ENCODE measurements at places on chromosomes 1 and 21.

GRCh38 chr1:97352936-97353382 lies 567.9 kb downstream of the DPYD start:
- DNase-seq, result no peak

DNA sequence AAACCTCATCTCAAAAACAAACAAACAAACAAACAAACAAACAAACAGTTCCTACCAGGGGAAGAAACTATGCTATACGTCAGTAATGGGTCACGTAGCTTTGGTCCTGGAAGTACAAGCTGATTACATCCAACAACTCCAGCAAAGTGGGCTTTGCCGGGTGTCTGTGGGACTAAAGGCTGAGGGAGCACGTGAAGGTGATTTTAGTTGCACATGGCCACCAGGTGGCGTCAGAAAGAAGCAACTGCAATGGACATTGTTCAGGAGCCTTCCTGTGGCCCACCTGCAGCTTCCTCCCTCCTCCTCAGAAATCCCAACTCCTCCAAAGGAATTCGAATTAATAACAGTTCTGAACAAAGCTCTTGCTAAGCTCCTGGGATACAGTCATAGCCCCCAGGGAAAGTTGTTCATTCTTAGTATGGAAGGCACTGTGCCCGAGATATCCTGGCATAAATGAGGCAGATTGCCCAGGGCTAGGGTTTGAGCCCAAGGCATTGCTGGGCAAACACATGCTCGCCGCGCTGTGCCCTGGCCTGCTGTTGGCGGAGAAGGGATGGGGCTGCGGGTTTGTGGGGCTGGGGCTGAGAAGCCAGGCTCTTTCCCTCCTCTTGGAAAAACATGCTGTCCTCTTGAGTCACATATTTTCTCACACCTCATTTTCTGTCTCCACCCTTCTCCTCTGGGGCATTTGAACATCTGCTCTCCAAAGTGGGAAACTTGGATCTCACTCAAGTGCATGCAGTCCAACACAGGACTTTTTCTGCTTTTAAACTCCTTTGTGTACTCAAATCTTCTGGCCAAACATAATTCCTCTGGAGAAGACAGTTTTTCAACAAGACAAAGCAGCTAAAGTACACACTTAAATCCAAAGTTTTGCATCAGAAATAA lies 28.6 kb downstream of the AKNAD1 start:
- DNase-seq, result peak; percentile 63

DNA sequence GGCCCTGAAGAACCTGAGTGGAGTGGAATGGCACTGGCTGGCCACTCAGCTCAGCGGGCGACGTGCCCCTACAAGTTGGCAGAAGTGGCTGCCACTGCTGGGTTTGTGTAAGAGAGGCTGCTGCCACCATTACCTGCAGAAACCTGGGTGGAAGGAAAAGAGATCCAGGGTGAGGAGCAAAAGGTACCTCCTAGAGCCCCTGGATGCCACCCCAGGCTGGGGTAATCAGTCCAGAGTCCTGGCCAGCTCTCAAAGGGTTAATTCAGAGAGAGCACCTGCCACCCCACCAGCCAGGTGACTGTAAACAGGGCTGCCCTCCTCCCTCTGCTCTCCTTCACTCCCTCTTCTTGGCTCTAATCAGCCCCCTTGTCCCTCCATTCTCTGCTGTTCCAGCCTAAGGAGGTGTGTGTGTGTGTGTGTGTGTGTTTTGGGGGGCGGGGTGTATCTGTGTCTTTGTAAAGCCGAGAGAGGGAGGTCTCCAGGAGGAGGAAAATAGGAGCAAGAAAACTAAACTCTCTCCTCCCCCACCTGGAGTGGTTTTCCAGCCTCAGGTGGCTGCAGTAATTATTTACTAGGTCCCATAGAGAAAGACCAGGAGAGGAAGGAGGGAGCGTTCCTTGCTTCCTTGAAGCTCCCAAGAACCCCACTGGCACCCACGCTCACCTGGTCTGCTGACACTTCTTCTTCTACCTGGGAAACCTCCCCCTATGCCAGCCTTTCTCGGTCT lies 12.6 kb downstream of the TRIM46 start:
- DNase-seq, result no peak

DNA sequence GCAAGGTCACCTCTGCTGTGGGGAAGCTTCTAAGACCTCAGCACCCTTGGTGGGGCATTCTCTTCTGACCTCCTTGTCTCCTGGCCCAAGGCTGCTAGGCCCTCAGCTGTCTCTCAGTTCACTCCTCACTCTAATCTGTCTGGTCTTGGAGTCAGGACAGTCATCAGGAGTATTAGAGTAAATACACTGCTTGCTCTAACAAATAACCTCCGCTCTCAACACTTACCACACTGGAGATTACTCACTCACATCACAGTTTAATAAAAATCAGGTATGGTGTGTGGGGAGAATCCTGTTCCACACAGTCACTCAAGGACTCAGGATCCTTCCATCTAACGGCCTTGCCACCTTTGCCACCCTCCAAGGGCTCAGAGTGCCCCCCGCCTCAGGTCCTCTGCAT lies 26.6 kb upstream of the TMEM61 start:
- DNase-seq, result no peak

GRCh38 chr1:202250982-202251381 lies 57.4 kb downstream of the LGR6 start:
- no peak for DNase-seq

DNA sequence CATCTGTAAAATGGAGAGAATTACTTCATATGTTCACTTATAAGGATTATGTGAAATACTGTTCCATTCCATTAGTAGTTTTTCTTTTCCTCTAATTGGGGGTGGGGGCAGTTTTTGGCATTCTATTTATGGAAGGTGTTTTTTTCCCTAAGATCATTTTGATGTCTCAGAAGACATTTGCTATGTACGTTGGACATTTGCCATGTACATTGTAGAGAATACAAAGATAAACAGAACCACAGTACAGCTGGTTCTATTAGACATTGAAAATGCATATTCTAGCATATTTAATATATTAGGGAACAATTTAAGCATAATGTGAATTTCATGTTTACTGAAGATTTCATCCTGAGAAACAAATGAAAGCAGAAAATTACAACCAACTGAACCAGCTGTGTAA lies 98.5 kb downstream of the PTBP2 start:
- DNase-seq, result no peak
